ENCODE measurements at places on chromosomes 11 and 22. TPM values are rescaled to one million over a fixed set of nuclear protein-coding genes. Genes with fewer than 3 reads are reported as not detected.

The ANKK1 gene
- total RNA-seq, result not detected

The IGF2 gene
- total RNA-seq, result not detected

The APOA4 gene
- total RNA-seq, result not detected

The C11orf58 gene
- 220 TPM for total RNA-seq

The MUC5B gene
- not detected for total RNA-seq

The MFNG gene
- 0.27 TPM for total RNA-seq

The CNIH2 gene
- total RNA-seq, result not detected

The CDHR5 gene
- not detected for total RNA-seq

The INS gene
- not detected for total RNA-seq

DNA sequence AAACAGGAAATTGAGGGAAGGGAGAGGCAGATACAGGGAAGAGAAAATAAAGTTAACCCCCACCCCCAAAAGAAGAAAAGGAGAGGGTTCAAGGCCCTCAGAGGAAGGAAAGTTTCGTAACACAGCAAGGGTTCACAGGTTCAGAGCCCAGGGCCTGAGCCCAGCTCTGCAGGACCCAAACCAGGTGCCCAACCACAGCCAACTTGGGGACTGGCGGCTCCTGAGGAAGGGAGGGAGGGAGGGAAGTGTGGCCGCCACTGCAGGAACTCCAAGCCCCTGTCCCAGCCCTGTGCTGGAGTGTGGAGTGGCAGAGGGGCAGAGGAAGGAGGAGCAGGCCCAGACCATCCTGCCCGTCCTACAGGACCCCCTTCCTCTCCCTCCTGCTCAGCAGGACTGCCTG, 59.2 kb downstream of the ELFN2 start:
- DNase-seq, result no peak

- DNase-seq, result peak; percentile 86
Observed at GRCh38 chr11:118910309-118911112, 15.2 kb downstream of the BCL9L start.

GRCh38 chr11:114170226-114170625, 110.7 kb downstream of the ZBTB16 start:
- no peak for DNase-seq

DNA sequence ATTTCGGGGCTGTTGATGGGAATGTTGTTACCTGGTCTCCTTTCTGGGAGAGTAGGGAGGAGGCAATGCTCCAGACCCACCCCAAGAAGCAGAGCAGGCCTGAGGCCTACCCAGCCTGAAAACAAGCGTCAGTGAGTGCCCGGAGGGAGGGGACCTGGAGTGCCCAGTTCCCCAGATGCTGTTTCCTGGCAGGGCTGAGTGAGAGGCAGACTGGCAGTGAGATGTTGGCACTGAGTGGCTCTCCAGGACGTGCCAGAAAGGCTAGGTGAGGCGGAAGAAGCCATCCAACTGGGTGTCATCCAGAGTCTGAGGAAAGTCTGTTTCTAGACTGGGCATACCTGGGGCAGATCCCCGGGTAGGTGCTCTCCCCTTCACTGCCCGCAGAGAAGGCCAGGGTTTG, 1.3 kb downstream of the POU2F3 start:
- no peak for DNase-seq

- peak; percentile 60 for DNase-seq
Observed at GRCh38 chr22:20205964-20206708, 55.3 kb upstream of the CCDC188 start.

DNA sequence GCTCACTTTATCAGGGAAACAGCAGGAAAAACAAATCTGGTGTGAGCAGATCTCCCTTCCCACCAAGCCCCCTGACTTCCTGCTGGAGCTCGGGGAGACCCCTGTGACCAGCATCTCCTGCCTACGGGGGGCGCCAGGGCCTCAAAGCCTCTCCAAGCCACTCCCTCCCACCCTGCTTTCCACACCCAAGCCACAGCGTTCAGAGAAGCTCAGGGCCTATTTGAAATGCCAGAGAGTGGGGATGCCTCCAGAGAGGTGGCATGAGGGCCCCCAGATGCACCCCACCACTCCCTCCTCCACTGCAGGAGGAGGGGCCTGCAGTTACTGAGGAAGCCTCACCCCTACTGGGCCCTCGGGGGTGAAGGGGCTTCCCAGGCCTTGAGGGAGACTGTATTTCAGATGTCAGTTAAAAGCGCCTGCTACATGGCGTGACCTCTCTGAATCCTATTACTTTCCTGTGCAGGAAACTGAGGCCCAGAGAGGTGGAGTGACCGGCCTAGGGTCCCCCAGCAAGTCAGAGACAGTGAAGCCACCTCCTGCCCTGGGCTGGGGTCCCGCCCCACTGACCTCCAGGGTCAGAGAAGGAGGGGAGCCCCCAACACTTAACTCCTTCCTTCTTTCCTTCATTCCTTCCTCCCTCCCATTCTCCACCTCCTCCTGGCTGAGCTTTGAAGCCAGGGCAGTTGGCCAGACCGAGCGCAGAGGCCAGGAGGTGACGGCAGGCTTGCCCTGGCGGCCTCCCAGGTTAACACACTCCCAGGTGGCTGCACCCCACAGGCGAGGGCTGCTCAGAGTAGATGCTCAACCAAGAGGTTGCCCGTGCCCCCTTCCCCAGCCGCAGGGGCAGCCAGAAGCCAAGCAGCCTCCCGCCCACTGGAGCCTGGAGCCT, 6.0 kb upstream of the CDKN1C start:
- DNase-seq, result peak; percentile 46

DNA sequence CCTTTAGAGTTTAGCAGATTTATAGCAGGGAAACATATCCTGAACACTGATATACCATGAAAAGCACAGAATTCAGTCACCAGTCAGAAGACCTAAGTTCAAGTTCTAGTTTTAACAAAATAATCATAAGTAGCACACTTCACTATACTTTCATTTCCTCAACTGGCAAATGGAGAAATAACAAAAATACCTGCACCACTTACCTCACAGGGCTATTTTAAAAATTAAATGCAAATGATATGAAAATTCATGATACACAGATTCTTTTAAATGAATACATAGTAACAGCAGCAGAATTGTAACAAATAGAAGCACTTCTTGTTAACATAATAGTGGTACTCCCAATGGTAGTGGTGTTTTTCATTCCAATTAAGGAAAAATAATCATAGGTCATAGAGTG, 139.0 kb downstream of the FCHSD2 start:
- DNase-seq, result no peak

DNA sequence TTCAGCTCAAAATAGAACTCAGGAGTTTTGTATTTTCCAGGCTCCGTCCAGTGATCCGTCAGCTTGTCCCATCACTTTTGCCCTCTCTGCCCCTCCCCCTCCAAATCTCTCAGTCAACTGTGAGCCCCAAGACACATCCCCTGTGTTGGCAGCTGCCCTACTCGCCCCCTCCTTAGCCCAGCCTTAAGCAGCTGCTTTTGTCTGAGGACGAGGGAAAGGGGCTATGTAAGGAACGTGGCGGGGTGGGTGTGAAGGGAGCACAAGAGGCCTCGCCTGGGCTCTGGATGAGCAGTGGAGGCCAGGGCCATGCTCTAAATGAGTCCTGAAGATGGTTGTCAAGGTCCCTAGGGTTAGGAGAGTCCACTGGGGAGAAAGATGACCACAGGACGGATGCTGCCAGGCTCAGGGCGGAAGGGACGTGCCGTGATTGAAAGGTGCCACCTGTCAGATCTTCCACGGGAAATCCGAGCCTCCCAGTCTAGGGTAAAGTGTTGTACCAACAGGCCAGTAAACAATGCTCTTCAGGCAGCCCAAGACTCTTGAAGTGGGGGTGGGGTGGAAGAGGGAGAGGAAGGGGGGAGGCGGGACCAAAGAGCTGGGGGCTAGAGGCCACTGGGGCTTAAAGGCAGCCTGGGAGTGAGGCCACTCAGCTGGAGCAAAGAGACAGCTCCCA, at the start of gene SMTNL1:
Gene SMTNL1 (plus strand): TSS at position 649 of the 673 bp plus-strand sequence. CDS start 5,048 bp downstream, outside the sequence.
- no peak for DNase-seq

DNA sequence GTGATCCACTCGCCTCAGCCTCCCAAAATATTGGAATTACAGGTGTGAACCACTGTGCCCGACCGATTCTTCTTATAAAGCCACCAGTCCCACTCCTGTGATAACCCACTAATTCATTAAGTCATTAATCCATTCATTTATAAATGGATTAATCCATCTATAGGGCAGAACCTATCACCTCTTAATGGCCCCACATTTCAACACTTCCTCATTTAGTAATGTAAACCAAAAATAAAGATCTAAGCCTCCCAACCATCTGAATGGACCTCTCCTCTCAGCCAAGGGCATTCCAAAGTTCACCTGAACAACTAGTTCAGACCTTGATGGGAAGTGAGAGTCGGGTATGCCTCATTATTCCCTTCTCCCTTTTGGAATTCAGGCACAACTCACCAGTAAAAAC, 9.9 kb upstream of the MRPL11 start:
- DNase-seq, result no peak

GRCh38 chr11:58068655-58069054, 37.9 kb downstream of the OR6Q1 start:
- DNase-seq, result no peak

- DNase-seq, result no peak
Observed at GRCh38 chr11:57560146-57560545, 7.3 kb downstream of the UBE2L6 start.

DNA sequence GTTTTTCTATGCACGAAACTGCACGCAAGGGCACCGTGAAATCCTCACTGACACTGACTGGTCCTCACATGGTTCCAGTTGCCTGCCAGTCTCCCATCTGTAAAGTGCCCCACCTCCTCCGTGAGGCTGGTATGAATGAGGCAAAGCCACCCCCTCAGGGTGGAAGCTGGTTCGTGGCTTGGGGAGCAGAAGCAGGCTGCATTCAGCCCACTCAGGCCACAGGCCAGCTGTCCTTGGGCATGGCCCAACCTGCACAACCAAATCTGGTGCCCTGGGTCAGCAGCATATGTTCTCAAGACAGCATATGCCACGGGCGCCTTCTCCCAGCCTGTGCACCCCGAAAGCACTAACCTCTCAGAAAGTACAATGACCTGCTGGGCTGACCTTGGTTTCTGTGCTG, 29.3 kb downstream of the SERPINH1 start:
- DNase-seq, result no peak

DNA sequence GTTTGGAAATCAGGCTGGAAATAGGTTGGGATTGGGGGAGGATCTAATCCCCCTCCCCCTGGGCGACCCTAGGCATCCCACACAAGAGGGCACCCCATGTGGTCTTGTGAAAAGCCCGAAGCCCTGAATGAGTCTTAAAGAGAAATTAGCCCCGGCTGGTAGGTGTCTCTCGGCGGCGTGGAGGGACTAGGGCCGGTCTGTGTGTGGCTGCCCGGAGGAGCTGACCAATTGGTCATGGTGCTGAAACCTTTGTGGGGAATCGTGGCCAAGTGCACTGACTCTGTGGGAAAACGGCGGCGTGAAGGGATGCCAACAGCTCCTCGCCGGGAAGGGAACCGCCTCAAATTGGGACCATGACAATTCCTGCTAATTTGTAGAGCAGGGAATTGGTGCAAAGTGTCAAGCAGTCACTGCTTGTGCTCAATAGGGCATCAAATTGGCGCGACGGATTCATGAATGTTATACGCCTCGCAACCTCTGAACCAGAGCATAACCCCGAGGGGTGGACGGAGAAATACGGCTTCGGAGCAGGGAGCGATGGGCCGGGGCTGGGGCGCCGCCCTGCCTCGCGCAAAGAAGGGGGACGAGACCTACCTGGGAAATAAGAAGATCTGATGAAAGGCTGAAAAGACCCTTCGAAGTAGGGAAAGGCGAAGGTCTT, 1.5 kb downstream of the DBX1 start:
- peak; percentile 40 for DNase-seq

- DNase-seq, result no peak
Observed at GRCh38 chr22:49936973-49937757, 18.7 kb downstream of the CRELD2 start.

DNA sequence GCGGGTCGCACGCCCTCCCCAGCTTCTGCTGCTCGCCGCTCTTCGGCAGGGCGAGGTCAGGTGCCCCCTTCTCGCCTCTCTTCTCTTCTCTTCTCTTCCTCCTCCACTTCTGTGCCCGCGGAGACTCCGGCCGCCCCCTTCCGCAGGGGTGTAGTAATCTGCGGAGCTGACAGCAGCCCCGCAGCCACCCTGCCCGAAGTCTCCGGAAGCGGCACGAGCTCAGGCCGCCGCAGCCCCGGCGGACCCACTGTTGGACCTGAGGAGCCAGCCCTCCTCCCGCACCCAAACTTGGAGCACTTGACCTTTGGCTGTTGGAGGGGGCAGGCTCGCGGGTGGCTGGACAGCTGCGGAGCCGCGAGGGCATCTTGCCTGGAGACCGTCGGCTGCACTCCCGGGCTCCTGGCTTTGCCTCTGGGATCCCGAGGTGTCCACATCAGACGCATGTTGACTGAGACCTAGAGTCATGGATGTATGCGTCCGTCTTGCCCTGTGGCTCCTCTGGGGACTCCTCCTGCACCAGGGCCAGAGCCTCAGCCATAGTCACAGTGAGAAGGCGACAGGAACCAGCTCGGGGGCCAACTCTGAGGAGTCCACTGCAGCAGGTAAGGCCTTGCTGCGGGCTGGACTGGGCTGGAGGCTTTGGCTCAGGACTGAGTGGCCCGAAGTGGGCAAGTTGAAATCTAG, 486 bp downstream of the STIM1 start:
- DNase-seq, result peak; percentile 34

- DNase-seq, result no peak
Observed at GRCh38 chr11:118859973-118860372, 23.7 kb upstream of the CXCR5 start.

DNA sequence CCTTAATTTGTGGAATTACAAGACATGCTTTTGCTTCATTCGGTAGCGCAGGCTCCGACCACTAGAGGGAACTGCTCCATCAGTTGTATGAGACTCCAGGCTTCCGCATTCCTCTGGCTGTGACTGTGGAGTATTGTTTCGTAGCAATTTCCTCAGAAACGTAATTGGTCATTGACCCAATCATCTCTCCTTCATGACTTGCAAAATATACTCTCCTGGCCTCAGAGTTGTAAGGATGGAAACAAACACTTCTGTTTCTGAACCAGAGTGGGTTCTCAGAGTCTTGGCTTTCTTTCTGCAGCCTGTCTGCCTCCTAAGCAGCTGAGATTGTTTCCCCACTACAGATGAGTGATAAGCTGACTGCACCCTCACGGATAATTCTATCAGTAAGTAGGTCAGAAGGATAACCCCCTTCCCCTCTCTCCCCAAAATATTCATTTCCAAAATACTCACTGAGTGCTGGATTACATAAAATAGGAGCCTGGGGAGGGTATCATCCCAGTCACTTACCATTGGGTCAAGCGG, 146.8 kb upstream of the ZC3H12C start:
- DNase-seq, result peak; percentile 72

- no peak for DNase-seq
Observed at GRCh38 chr11:104823657-104824056, 74.6 kb downstream of the CASP12 start.

- DNase-seq, result peak; percentile 25
Observed at GRCh38 chr11:72642043-72642883, 32.0 kb downstream of the PDE2A start.

DNA sequence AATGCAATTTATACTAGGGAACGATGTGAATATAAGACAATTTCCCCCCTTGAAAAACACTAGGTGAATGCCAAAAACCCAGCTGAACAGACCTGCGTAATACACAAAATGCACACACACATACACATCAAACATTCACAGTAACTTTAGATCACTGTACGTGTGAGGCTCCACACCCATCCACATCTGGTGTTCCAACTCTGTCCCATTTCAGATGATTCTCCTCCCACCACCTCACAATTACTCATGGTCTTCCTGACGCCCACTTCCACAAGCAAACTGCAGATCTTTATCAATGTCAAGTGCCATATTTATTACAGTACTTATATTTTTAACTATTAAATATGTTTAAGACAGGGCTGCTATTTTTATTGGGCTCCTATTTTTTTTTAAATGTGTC, 57.8 kb upstream of the TENM4 start:
- DNase-seq, result no peak

- DNase-seq, result peak; percentile 84
Observed at GRCh38 chr11:112289588-112290492, 29.2 kb upstream of the PLET1 start.
